ENCODE measurements at places on chromosomes 3 and 15.

DNA sequence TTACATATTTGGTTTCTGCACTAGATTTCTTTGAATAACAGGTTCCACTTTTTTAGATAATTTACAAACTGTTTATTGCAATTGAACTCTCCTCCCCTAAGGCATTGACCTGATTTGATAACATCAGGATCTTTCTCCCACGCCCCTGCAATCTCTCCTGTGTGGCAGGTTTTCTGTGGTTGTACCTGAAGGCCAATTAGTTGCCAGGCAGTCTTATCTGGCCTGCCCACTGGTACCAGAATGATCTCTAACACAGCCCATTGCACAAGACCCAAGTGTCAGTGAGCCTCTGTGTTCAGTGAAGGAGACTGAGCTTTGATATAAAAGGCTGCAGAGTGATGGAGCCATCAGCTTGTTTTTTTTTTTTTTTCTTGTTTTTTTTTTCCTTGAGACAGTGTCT is 3.3 kb downstream of the ACAD9 start:
- no peak for DNase-seq

DNA sequence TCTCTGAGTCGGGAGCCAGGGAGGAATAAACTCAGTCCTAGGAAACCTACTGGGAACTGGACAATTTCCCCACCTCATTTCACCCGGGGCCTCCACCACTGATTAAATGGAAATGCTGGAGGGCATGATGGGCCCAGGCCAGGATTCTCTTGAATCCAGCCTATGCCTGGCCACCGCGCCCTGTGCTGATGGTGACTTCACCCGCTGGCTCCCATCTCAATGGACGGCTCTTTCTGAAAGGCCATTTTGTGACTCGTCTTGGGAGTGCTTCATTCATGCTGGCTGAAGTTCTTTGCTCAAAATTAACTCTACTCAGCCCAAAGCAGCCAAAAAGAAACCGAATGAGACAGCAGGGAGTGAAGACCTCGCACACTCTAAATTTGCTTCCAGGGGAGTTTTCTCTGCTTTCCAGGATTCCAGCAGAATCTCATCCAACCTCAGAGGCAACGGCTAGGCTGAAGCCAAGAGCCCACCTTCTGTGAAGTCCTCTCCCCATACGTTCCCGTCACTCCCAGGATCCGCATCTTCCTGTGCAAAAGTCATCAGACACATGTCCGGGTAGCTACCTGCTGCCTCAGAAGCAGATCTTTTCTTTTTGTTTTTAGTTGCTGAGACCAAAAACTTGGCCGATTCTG is 266.0 kb upstream of the ICE2 start:
- DNase-seq = no peak

GRCh38 chr15:41578736-41579383 is 19.8 kb downstream of the TYRO3 start:
- DNase-seq = no peak

GRCh38 chr3:66377800-66378199 is 123.0 kb downstream of the LRIG1 start:
- DNase-seq = no peak

GRCh38 chr15:66040211-66040892 is 171.1 kb downstream of the RAB11A start:
- no peak for DNase-seq

DNA sequence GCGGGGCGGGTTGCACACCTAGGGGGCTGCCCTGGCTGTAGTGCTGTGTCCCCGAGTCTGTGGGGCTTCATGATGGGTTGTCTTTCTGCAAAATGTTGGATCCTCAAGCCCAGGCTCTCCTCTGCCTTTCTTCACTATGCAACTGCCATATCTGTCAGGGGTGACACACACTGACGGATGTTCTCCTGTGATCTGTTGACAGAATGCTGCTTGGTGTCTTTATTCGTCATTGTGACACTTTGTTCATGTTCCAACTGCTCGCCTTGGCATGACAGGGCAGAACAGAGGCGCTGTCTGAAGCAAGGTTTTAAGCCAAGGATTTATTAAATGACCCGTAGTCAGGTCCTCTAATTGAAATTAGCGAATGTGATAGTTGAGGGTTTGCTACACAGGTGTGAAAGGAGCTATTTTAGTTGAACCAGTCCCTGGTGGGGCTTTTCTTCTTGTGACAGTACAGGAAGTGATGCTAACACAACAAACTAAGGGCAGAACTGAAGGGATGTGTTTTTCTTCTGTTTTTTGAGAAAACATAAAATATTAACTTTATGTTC is 173.4 kb downstream of the MCTP2 start:
- DNase-seq = no peak

GRCh38 chr3:102761766-102762165 is 327.0 kb downstream of the ZPLD1 start:
- no peak for DNase-seq

DNA sequence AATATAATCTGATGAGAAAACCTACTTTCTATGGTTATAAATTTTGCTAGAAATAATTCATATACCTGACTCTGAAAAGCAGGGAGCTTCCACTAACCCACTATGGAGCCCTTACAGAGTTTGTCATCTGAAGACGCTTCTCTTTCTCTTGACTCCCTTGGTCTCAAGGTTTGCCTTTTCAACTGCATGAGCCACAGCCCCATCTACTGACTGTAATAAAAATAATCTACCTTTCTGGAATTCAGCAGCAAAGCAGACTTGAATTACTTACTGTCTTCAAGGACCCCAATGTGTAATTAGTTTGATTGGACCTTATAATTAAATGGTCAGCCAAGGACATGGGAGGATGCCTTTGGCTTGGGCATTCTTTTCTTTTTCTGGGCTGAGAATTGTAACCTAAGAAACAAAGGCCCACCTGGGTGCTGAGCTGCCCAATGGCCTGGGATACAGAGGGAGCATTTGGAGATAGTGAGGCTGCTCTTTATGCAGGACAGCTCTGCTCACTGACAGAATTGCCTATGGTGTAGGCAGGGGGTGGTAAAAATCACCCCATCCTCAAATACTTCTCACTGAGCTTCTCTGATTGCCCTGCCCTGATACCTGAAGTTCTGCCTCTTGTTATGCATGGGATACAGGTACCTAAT is 178.6 kb upstream of the TRIM42 start:
- DNase-seq = no peak
